ENCODE measurements at places on chromosomes 1 and 21.

GRCh38 chr1:116508984-116509980 is 61.5 kb downstream of the CD58 start:
- DNase-seq, result no peak

GRCh38 chr1:30273456-30273855 is 449.9 kb downstream of the MATN1 start:
- DNase-seq, result no peak

DNA sequence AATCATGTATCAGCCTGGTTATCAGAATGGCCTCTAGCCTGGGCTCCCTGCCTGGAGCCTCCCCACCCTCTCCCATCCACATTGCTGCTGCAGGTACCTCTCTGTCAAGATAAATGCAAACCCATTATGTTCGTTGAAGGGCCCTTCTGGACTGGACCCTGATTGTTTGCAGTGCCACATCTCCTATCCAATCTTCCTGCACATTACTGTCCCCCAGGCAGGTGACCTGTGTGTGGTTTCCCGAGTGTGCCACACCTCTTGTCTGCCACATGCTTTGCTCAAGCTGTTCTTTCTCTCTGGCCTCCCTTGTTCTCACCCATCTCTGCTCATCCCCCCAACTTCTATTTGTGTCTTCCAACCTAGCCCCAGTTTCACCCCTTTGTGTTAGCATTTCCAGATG is 32.4 kb downstream of the IER5 start:
- no peak for DNase-seq

GRCh38 chr1:230430499-230430898 is 4.4 kb upstream of the PGBD5 start:
- no peak for DNase-seq

DNA sequence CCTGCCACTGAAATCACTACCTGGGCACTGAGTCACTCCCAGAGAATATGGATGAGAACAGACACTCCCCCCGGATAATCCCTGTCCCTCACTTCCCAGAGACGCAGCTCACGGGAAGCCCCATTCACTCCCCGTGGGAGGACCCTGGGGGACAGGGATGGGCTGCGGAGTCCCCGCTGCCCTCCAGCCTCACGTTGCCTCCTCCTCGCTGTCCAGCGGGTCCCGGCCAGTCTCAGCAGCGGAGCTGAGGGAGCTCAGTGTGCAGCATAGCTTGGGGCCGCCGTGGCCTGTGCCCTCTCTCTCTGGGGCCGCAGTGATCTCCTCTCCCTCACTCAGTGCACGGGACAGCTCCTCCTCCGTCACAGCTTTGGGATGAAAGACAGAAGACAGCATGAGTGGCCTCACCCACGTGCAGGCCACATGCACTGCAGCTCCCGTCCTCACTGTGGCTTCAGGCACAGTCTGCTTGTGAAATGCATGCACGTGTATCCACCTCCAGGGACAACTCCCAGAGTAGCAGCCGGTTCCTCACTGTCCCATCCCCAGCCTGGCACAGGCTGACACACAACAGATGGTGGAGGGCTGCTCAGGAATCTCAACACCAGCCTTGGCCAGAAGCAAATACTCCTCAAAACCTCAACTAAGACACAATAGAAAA is 7.4 kb downstream of the CFAP410 start:
- DNase-seq, result no peak

GRCh38 chr1:220784751-220785150 is 2.0 kb upstream of the MTARC1 start:
- no peak for DNase-seq

DNA sequence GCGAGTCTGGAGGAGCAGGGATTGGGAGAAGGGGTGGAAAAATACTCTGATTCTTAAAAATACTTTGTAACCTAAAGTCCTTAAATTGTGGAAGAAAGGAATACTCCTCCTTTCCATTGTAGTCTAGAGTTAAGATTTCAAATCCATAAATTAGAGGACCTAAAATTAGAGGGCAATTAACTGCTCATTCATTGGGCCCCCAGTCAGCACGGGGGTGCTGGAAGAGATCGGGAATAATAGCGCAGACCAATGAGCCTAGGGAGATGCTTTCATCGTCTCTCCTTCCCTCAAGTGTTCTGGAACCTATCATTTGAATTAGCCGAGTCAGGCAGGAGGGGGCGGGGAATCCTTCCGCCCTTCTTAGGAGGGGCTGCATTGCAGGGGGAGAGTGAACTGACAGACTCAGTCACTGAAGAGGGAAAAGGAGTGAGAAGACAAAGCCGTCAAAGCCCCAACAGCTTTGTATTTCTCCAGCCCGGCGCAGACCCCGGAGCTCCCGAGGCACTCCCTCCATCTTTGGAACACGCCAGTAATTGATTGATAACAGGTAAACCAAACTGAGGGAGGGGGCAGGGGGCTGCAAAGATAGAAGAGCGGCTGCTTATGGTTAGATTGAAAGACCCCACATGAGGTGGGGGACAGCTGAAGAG is at the start of gene MLLT11:
Gene MLLT11, plus strand, starts transcription at position 391 of the 650 bp plus-strand sequence. CDS start 6,828 bp downstream, outside the sequence.
- DNase-seq, result peak; percentile 45

GRCh38 chr1:116373431-116374352 is 648 bp downstream of the ATP1A1 start:
- DNase-seq, result peak; percentile 66

DNA sequence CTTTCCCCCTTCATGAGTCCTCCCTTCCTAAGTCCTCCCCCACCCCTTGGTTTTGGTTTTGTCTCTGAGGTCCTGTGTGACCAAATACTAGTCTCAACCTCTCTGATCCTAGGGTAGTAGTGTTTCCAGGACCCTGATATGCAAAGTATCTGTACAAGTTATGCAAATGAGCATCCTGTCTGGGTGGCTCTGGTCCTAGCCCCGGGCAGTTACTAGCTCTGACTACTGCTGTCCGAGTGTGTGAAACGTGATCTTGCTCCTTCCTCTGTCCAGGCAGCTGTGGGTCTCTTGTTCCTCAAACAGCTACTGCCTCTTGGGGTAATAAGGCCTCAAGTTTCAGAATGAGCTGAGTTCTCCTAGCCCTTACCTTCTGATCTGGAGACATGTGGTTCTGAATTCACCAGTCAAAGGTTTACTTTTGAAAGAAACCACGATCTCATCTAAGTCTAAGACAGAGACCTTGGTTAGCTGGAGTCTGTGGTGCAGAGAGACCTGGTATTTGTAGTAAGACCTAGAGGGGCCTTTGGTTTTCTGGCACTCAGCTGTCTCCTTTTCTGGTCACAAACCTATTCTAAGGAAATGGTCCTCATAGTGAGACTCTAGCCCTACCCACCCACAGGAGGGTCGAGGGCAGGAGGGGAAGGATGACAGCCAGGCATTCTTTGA is 31.0 kb upstream of the IL19 start:
- no peak for DNase-seq

DNA sequence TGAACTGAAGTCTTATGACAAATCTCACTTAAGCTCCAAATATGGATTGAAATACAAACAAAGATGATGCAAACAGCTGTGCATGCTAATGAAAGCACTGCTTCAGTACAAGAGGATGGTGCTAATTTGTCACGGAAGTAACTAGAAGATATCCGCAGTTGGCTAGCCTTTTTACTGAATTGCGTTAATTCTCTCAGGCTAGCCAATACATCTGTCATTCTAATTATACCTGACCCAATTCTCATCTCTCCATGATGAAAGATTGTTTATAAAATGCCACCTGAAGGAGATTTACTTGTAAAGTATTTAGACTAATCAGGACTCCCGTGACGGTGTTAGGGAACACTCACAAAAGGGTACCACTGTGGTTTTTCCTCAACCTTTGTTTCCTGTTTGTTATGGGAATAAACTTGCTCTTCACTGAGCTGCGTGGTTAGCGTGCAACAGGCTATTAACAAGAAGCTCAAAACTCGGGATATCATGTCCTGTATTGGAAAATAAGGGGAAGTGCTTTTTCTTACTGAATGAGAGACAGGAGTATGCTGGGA is 162.5 kb downstream of the APP start:
- DNase-seq, result no peak

GRCh38 chr1:232369451-232370296 is 260.3 kb downstream of the SIPA1L2 start:
- no peak for DNase-seq

DNA sequence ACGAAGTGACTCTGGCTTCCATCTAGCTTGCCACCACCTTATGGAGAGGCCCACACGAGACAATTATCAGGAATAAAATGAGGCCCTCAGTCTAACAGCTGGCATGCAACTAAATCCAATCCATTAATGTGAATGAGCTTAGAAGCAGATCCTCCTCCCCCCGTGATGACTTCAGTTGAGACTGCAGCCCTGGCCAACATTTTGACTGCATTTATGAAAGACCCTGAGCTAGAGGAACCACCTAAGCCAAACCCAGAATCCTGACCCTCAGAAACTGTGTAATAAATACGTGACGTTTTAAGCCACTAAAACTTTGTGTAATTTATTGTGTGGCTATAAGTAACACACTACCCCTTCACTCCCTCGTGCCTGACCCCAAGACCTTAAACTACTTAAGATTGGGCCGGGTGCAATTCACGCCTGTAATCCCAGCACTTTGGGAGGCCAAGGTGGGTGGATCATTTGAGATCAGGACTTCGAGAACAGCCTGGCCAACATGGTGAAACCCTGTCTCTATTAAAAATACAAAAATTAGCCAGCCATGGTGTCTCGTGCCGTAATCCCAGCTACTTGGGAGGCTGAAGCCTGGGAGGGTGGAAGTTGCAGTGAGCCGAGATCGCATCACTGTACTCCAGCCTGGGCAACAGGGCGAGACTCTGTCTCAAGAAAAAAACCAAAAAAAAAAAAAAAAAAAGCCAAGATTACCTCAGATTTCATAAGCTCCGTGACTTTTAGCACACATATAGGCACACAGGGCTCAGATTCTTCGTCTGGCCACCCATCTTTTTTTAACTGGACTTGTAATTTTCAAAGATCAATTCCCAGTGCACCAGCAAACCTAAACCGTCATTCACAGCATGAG is 72.5 kb downstream of the ENAH start:
- no peak for DNase-seq

- DNase-seq, result no peak
These were observed 29.6 kb upstream of the RGS8 start for GRCh38 chr1:182713939-182714338.

DNA sequence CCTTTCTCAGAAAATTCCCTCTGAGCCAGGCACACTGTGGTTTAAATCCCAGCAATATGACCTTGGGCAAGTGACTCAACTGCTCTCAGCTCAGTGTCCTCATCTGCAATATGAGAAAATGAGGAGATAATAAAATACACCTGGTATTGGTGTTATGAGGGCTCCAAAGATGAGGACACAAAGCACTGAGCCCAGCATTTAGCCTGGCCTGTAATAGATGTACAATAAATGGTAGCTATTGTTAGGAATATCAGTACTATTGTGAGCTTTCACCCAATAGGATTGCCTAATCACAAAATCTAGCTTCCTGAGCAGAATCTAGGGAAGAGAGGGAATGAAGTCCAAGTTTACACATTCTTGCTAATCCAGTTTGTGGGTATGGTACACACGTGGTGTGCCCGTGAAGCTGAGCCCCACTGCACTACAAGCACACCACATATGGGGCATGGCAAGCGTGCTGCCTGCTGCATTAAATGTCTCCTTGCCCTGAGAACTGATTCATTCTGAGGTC is 24.3 kb upstream of the SLC30A1 start:
- no peak for DNase-seq

DNA sequence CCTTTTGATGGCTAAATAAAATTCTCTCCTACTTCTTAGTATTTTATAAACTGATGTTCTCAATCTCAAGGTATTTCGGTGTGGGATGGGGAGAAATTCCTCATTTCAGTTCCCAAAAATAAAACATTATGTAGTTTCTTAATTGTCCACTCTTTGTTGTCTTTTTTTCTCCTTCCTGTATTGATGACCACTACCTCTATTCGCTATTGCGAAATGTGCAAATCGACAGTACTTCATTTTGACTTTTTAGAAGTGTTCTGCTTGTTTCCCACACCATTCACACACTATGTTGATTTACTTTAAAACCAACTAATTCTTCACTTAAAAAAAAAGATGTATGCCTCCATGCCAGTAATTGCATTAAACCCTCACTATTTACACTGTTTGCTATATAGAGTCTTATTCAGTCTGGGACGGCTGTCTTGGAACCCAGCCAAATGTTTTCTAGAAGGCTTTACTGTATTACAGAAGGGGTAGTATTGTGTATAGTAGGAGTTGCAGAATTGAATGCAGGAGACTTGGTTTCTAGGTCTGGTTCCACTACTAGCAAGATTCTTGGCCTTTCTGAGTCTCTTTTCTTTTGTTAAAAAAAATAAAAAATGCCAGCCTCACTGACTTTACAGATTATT is 5.6 kb downstream of the RNF2 start:
- no peak for DNase-seq

DNA sequence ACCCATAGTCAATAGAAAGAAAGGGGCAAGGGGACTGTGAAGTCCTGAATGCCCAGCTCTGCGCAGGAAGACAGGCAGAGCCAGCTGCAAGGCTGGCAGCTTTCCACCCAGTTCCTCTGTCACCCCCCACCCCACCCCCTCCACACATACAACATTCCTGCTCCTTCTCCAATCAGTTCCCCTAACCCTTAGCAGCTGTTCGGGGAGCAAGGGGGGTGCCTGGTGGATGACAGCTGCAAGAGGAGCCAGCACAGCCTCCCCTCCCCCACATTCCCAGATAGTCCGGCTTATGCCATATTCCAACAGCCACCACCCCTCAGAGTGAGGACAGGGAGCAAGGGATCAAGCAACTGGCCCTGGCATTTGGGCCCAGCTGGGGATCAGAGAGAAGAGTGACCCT is 9.7 kb downstream of the ARHGEF2 start:
- no peak for DNase-seq

GRCh38 chr1:163538667-163539066 is 216.9 kb downstream of the NUF2 start:
- DNase-seq, result no peak

GRCh38 chr1:60251426-60251825 is 177.9 kb upstream of the C1orf87 start:
- no peak for DNase-seq

GRCh38 chr1:33442141-33442540 is 11.2 kb upstream of the PHC2 start:
- no peak for DNase-seq

GRCh38 chr1:52238474-52238873 is 96.6 kb downstream of the ZFYVE9 start:
- no peak for DNase-seq

GRCh38 chr1:25513666-25514065 is 29.7 kb upstream of the LDLRAP1 start:
- no peak for DNase-seq

GRCh38 chr1:152497273-152497672 is 13.3 kb upstream of the LCE5A start:
- DNase-seq, result peak; percentile 45

DNA sequence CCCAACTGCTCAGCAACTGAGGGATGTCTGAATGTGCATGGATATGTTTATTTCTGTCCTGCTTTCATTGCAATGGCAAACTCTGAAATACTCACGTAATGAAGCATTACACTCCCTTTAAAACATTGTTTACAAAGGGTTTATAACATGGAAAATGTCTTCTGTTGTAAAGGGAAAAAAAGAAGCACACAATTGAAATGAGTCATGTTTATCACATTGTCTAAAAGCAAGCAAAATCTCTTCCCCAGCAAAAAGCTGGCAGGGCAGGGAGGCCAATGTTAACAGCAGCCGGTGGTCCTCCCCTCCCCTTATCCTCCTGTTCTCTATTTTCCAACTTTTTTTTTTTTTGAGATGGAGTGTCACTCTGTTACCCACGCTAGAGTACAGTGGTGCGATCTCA is 3.9 kb upstream of the EFNA1 start:
- DNase-seq, result no peak

GRCh38 chr1:20771780-20772179 is 15.3 kb downstream of the HP1BP3 start:
- DNase-seq, result no peak

Data from endothelial cell (in vitro differentiated cells).